ENCODE measurements at places on chromosomes 2 and 18.

DNA sequence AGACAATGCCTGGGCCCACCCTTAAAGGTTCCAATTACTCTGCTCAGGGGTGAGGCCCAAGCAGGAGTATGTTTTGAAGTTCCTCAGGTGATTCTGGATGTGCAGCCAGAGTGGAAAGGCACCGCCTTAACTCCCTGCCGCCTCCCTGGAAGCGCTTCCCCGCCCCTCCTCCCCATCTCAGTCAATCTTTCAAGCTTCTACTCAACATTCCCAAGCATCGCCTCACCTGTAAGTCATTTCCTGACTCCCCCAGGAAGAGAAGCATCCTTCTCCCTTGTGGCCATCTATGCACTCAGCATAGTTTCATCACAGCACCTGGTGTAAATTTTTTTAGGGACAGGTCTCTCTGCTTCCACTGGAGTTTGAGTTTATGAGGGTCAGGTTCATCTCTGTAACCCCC lies 67.5 kb downstream of the MYL12B start:
- no peak for DNase-seq

GRCh38 chr2:236848501-236848900 lies 237.2 kb upstream of the COPS8 start:
- DNase-seq, result no peak

DNA sequence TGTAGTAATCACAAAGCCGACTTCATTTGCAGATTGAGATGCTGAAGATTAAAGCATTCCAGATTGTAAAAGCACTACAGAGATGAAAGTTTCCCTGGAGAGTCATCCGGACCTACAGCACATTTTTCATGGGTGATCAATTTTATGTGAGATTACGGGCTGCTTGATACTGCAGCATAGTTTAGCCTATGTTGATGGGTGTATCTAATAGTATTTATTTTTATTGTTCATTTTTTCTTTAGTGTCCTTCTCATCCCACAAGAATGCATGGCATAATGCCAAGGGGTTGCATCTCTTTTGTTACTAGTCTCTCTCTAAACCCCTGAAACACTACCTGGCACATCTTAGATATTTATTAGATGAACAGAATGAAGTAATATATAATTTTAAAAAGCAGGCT lies 240.4 kb downstream of the MBD2 start:
- DNase-seq, result no peak

- DNase-seq, result no peak
Observed at GRCh38 chr2:201955231-201955630, 78.4 kb upstream of the FZD7 start.

DNA sequence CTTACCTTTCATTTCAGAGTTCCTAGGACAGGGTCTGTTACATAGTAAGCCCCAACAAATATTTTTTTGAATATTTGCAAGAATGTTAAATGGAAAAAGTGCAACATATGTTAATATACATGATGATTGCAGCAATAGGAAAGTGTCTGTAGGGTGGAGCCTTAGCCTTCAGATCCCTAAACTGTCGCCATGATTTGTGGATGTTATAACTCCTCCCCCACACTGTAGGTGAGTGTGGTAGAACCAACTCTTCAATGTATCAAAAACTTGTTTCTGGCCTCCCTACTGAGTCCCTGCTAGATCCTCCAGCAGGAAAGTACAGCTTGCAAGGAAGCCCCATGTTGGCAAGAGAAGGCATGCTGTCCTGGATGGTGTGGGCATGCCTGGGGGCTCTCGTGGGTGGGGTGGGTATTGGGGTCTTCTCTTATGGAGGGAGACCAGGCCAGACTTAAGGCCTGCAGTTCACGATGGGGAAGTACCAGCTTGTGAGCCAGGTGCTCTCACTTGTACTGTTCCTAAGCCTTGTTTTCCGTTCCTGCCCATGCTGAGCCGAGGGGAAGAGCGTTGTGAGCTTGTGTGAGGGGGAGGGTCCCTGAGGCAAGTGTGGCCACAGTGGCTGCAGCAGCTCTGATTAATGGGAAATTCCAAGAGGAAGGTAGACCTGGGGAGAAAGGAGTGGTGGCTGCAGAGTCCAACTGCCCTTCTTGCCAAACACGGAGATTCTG lies 11.4 kb downstream of the FHOD3 start:
- no peak for DNase-seq

DNA sequence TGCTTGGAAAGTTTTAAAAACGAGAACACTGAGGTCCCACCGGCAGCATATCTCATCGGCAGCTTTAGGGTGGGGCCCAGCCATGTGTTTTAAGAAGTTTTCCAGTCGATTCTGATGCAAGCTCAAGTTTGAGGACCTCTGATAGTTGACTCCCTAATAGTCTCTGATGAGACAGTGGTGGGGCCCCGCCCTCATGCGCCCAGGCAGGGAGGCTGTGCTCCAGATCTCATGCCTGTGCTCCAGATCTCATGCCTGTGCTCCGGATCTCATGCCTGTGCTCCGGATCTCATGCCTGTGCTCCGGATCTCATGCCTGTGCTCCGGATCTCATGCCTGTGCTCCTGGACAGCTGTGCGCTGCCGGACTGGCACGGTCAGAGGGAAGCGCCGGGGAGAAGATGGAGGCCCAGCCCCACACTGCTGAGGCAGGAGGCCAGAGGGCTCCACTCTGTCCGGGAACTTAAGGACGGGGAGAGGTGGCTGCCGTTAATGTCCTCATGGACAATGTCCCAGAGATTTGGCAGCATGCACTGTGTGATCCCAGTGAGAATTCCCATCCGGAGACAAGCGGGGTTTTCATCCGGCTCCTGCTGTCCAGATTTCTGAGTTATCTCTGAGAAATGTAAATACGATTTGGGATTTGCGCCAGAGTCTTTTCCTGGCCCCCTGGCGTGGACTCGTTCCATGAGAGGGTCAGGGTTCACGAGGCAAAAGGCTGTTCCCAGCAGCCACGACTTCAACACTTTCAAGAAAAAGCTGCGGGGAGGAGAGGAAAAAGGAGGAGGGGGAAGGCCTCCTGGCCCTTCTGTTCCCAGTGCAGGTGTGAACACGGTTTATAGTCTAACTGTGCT lies 9.4 kb upstream of the COLEC11 start:
- no peak for DNase-seq

DNA sequence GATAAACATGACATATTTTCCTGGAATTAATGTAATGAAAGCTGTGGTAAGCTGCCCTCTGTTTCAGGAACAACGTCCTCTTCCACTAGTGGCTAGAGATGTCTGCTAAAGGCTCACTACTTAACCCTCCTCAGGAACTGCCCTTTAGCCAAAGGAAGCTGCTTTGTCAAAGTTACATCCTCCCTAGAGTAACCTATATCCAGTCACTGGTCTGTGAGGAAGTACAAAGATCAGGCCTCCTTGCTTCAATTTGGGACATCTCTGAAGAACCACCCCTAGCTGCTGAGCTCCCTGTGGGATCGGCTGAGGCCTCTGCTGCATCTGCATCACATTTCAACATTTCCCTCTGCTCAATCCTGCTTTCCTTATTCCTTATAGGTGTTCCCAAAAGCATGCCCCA lies 107.8 kb downstream of the PRELID3A start:
- DNase-seq, result no peak

- DNase-seq, result no peak
Observed at GRCh38 chr2:223122781-223123180, 70.8 kb downstream of the KCNE4 start.

GRCh38 chr2:10785260-10785659 lies 27.3 kb downstream of the PDIA6 start:
- DNase-seq, result no peak

DNA sequence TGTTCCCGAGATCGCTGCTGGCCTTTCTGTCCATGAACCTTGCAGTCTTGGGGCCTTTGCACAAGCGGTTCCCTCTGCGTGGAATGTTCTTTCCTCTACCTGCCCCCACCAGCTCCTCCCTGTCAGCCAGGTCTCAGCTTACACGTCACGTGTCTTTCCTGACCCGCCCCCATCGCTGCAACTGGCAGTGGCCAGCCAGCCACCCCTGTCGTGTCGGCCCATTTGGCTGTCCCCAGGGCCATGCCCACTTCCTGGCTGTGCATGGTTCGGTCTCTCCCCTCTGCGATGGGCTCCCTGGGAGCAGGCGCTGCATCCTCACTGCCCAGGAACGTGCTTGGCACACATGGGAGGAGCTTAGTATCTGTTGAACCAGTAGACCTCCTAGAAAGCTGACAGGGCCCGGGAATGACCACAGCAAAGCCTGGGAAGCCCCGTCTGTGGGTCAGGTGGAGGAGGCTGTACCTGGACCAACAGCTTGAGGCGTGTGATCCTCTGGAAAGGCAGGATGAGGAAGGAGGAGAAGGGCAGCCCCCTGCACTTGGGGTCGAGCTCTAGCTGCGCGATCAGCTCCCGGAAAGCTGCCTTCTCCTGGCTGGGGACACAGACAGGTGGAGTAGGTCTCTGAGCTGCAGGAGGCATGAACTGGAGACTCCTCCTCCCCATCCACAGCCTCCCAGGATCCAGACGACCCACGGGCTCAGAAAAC lies 21.0 kb downstream of the SNORC start:
- DNase-seq, result no peak

GRCh38 chr2:190215620-190216019 lies 104.0 kb downstream of the HIBCH start:
- DNase-seq, result no peak

- no peak for DNase-seq
Observed at GRCh38 chr2:204104811-204105210, 168.2 kb downstream of the ICOS start.

- DNase-seq, result no peak
Observed at GRCh38 chr2:24105816-24106215, 17.3 kb downstream of the PFN4 start.
